ENCODE measurements at places on chromosomes 7 and 10.

- DNase-seq: no peak
Measured at GRCh38 chr7:113247198-113247597, 128.8 kb upstream of the SMIM30 start.

GRCh38 chr7:51256209-51256781, 60.3 kb downstream of the COBL start:
- DNase-seq: no peak

DNA sequence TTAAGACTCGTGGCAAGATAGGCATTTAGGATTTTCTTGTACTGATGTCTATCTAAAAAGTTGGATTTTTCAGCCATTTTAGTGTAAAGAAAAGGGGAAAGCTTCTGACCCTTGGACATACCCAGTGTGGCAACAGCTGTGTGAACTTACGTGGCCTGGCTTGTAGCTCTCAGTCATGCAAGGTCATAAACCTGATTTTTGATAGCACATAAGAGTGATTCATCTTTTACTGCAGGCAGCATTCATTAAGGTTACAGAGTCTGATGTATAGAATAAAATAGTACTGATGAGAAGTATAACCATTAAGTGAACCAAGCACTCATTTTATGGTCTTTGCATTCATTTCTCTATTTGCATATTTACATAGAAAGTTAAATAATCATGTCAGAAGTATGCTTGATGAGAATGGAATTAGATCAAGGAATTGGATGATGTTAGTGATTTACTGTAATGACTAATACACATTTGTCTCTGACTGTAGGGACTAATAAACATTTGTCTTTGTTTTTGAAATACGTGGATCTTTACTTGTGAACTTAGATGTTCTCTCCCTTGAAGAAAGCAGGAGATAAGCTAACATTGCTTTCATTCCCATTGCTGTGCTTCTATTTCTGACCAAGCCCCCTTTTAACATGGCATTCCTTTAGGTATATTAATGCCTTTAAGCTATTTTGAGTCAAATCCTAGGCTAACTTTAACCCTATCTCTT, 88.2 kb downstream of the GSDME start:
- no peak for DNase-seq

DNA sequence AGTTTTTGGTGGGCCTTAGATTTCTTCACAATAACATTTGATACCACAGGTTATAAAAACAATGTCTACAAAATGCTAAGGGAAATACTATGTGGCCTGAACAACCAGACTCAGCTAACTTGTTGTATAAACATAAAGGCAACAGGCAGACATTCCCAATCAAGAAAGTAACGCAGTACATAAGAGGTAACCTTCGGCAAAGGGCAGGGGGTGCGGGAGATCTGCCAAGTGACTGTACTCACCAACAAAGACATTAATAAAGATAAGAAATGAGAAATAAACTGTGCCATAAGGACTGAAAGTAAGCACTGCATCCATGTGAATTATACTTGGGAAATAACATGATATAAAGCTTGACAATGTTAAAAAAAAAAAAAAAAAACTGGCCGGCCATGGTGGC, 15.4 kb downstream of the NSUN6 start:
- no peak for DNase-seq

GRCh38 chr7:132176719-132177118, 399.6 kb downstream of the PLXNA4 start:
- no peak for DNase-seq

DNA sequence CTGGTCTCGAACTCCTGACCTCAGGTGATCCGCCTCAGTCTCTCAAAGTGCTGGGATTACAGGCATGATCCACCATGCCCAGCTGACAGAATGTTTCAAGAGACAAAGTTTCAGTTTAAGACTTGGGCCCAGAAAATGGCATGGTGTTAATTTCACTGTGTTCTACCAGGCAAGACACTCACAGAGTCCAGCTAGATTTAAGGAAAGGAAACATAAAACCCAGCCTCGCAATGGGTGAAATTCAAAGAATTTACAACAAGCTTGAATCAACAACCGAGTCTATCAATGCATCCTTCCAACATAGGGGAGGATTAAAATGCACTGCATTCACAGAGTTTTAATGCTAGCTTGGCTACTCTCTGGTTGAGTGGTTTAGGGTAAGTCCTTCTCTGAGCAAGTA, 764.0 kb downstream of the XPNPEP1 start:
- DNase-seq: no peak

DNA sequence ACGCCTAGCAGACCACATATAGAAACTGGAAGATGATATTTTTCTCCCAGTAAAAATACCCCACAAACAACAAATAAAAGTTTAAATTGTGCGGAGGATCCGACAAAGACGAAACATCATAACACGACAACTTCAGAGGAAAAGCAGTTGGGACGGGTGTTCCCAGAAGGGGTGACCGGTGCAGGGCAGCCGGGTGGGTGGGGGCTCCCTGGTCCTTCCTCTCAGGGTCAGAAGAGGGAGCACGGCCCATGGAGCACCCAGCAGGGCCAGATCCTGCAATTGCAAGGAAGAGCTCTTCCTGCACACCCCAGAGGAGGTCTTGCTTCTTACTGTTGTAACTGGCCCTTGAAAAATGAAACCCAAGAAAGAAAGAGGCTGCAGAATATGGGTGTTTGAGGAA, 608.5 kb upstream of the MKI67 start:
- DNase-seq: no peak

DNA sequence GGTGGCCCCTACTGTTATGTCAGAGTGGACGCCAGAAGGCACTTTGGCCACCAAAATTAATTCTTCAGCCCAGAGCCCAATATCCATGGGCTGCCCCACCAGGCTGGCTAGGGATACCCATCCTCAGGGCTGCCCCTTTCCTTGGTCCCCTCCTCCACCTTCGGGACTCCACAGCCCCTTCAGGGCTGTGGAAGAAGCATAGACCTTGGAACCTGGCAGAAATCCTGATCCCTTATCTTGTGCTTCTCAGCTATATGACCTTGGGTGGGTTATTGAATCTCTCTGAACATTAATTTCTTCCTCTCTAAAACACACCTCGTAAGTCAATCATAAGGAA, 499 bp upstream of the TMUB1 start:
- DNase-seq: no peak

- no peak for DNase-seq
Measured at GRCh38 chr10:110433740-110434139, 64.0 kb upstream of the DUSP5 start.

- no peak for DNase-seq
Measured at GRCh38 chr7:131655866-131656265, 99.4 kb upstream of the PODXL start.

GRCh38 chr10:52807803-52808202, 35.2 kb upstream of the MBL2 start:
- DNase-seq: no peak

- DNase-seq: no peak
Measured at GRCh38 chr10:30002426-30003266, 56.7 kb downstream of the JCAD start.

DNA sequence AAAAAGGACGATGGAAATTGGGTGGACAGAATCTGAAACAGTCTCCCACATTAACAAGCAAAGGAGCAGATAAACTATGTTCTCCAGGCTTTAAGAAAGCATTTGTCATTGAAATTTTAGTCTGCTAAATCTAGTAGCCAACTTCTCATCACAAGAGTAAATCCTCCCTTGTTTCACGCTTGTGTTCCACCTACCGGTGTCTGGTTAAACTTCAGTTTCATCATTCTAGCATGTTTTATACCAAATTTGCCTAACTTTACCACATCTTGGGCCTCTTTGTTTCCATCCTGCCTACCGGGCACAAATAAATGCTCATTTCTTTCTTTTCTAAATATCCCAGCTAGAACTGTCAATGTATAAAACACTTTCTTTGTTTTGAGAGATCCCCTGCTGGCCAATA, 5.8 kb downstream of the LIPA start:
- DNase-seq: no peak

GRCh38 chr7:36127075-36127740, 25.8 kb upstream of the EEPD1 start:
- DNase-seq: no peak

GRCh38 chr10:101588879-101589278, 758 bp downstream of the DPCD start:
- DNase-seq: no peak

GRCh38 chr10:122554131-122555036, 6.2 kb upstream of the DMBT1 start:
- DNase-seq: no peak

GRCh38 chr10:50740293-50740648, 535 bp downstream of the ASAH2B start:
- no peak for DNase-seq

- no peak for DNase-seq
Measured at GRCh38 chr7:124027236-124027635, 5.6 kb downstream of the TMEM229A start.

DNA sequence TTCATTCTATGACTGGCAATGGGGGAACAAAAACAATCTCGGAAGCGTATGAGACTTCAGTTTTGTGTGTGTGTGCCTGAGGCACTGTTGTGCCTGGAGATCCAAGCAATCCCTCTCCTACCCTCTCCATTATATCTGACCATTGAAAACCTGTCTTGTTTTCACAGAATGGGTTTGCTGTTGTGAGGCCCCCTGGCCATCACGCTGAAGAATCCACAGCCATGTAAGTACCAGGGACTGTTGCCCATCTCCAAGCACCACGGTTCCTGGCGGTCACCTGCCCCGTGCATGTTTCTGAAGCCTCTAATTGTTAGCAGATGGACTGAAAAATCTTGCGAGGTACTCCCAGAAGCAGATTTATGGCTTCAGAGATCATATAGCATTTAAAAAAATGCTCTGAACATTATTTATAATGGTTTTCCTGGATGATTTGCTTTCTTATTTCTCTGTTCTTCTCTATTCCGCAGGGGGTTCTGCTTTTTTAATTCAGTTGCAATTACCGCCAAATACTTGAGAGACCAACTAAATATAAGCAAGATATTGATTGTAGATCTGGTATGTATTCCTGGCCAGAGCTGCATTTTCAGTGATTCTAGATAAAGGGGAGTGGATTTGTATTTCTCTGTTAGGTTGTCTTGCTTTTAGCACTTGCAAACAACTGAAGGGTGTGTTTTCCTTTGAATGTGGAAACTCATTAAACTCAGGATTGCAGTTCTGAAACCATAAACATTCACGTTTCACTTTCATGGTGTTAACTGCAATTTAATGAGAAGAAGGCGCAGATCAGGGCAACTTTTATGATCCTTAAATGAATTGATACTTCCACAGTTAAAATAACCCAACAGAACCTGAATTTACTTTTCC, 288.2 kb downstream of the TWIST1 start:
- DNase-seq: no peak

- DNase-seq: no peak
Measured at GRCh38 chr10:47421057-47421952, 37.2 kb upstream of the ZNF488 start.

DNA sequence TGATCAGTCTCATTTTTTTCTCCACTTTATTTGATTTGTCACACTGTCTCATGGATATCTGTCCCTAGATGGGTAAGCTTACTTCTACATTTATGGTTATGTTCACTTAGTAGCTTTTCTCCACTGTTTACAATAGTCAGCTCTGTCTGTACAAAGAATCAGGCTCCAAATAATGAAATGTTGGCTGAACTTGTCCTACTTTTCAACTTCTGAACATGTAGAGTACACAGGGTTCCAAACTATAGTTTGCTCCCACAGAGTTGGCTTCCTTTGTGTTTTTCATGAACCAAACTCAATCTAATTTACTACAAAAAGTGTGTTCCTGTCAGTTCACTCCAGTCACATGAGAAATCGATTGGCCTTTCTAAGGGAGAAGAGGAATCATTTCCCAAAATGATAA, 175.0 kb downstream of the CCDC71L start:
- no peak for DNase-seq

DNA sequence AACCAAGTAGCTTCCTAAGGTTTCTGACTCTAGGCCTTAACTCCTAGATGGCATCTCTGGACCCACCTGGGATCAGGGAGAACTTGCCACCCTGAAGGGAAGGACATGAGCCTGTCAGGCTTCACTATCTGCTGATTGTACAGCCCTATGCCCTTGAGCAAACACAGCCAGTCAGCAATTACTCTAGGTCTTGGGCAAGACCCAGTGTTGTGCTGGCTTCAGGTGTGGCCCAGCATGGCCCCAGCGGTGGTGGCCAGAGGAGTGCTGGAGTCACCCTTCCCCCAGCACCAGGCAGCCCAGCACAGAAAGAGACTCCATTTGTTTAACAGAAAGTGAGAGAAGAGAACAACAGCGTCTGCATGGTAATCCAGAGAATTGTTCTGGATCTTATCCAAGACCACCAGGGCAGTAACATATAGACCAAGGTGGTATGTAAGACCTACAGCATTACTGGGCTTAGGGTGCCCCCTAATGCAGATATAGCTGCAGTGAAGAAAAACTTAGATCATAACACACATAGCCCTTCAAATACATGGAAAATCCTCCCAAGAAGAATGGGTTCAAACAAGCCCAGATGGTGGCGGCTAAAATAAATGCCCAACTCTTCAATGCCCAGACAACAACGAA, 207.7 kb downstream of the MAGI2 start:
- no peak for DNase-seq

DNA sequence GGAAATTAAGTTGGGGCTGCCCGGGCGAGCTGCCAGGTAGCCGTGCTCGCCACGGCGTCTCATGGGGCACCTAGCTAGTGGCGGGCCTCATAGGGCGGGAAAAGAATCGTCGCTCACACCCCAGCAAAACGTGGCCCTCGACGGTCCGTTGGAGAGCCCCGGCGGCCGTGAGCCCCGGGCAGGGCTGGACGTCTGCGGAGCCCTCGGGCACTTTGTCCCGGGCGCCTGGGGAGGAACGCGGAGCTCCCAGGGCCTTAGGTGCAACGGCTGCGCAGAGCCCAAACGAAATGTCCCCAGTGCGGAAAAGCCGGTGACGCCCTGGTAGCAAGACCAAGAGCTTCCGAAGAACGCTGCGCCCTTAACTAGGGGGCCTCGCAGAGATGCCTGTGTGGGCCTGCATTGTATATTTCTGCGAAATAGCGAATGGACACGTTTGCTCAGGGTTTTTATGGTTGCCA, 866 bp upstream of the SFMBT2 start:
- DNase-seq: no peak

DNA sequence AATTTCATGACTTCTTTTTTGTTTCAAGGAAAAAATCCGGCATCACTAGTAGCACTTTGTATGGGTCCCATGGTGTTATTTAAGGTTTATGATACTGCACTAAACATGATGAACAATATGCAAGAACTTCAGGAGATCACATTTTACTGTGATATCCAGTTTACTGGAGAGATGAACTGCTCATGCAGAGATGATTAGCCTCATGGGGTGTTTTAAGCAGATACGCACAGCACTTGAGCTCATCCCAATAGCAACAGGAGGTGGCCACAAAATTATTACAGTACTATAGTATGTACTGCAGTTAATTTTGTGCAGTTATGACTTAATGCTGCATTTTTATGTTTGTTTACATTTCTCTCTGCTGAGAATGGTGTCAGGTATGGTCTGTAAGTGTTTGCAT, 303.7 kb upstream of the PCDH15 start:
- no peak for DNase-seq

GRCh38 chr7:1357601-1358271, 101.5 kb downstream of the MICALL2 start:
- no peak for DNase-seq

All from SK-N-MC (cell line).